Fibroblast of skin of scalp (primary cell): ENCODE measurements at places on chromosomes 3 and 15.

DNA sequence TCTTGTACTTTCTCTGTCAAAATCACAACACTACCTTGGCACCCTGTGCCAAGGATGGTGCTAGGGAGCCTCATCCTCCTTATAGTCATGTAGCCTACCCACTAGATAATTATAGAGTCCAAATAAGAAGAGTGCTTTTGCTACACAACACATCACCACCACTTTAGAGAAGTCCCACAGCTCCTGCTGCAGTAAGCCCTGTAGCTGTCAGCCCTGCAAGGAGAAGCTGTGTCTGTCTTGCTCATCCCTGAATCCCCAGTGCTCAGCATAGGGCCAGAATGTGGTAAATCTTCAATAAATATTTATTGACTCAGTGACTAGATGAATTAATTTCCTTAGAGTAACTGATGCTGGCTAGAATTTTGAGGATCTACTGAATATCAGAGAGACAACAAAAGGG, 190.8 kb downstream of the ZNF621 start:
- DNase-seq, result no peak

- no peak for DNase-seq
These were observed 200.8 kb upstream of the GADL1 start for GRCh38 chr3:31095255-31095654.

- no peak for DNase-seq
These were observed 27.9 kb downstream of the CFAP100 start for GRCh38 chr3:126422571-126423091.

GRCh38 chr15:52220937-52221660, 29.9 kb upstream of the GNB5 start:
- no peak for DNase-seq

- peak; percentile 32 for DNase-seq
These were observed 80.6 kb downstream of the ARIH1 start for GRCh38 chr15:72554471-72555425.

- DNase-seq, result peak; percentile 75
These were observed 183.3 kb downstream of the NSUN3 start for GRCh38 chr3:94246171-94246570.

GRCh38 chr15:76440441-76440840, 103.9 kb downstream of the ISL2 start:
- no peak for DNase-seq

- DNase-seq, result peak; percentile 12
These were observed 1003.9 kb upstream of the NR2F2 start for GRCh38 chr15:95326431-95327182.

- no peak for DNase-seq
These were observed 24.3 kb upstream of the FBXL22 start for GRCh38 chr15:63572749-63573464.

DNA sequence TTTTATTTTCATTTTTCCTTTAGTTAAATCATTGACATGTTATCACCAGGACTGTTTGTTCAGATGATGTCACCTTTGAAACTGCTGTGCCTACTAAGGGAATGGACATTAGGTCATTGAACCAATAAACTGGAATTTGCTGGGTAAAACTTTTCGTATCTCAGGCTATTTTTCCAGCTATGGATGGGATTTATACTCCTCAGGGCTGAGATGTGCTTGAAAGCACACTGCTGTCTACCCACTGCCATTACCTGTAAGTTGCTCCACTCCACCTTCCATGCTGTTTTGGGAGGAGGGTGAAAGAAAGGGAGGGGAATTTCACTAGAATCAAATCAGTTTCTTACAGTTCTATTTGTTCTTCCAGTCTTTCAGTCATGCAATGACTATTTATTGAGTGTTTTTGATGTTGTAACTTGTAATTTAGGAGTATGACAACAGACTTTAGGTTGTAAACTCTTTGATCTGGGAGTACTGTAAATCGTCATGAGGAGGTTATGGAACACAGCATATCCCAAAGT, 11.3 kb downstream of the EHD4 start:
- DNase-seq, result no peak

DNA sequence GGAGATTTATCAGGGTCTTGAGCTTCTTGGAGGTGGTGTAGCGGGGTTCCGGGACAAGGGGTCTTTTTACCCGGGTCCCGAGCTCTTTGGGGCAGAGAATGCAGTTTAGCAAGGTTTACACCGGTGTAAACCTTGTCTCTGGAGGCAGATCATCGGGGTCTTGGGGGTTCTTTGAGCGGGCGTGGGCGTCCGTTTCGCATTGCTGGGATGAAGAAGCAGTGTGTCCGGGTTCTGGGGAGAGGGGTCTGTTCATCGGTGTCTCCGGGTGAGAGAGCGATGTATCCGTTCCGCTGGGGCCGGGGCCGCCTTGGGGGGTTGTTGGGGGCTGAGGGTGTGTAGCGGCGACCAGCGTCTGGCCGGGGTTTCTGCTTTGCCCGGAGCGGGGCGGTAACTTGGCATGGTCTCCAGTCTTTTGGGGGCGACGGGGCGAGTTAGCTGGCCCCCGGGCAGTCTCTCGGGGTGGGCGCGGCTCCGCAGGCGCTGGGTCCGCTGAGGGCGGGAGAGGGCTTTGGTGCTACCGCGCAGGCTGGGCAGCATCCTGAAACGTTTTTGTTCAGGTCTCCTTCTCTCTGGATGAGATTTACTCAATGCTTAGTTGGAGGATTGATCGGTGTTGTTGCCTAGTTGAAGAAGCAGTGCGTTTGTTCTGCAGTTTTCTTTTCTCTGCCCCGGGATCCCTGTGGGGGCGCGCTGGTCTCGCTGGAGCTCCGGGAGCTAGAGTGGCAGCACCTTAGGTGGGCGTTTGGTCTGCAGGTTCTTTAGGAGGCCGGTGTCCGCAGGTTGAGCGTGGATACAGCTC, 843 bp downstream of the GLCE start:
- peak; percentile 20 for DNase-seq

GRCh38 chr15:47669221-47669620, 48.1 kb upstream of the SEMA6D start:
- no peak for DNase-seq

GRCh38 chr3:80350771-80351170, 583.0 kb upstream of the ROBO1 start:
- DNase-seq, result no peak

GRCh38 chr3:43707266-43707665, 16.5 kb downstream of the ABHD5 start:
- DNase-seq, result no peak

- DNase-seq, result no peak
These were observed 277.2 kb upstream of the ARHGEF26 start for GRCh38 chr3:153843994-153844393.

GRCh38 chr3:132445817-132446216, 28.5 kb downstream of the DNAJC13 start:
- peak; percentile 59 for DNase-seq

- DNase-seq, result no peak
These were observed 681 bp downstream of the TWF2 start for GRCh38 chr3:52238193-52238760.

- DNase-seq, result peak; percentile 50
These were observed 297.5 kb upstream of the LYSMD4 start for GRCh38 chr15:100030586-100031229.

GRCh38 chr15:64013179-64014062, 32.9 kb downstream of the DAPK2 start:
- no peak for DNase-seq

GRCh38 chr15:43775411-43775965, 1.3 kb downstream of the ELL3 start:
- peak; percentile 62 for DNase-seq

- no peak for DNase-seq
These were observed 39.9 kb downstream of the CLSTN2 start for GRCh38 chr3:139974809-139975425.

GRCh38 chr3:143078883-143079282, 40.7 kb upstream of the CHST2 start:
- DNase-seq, result peak; percentile 51

DNA sequence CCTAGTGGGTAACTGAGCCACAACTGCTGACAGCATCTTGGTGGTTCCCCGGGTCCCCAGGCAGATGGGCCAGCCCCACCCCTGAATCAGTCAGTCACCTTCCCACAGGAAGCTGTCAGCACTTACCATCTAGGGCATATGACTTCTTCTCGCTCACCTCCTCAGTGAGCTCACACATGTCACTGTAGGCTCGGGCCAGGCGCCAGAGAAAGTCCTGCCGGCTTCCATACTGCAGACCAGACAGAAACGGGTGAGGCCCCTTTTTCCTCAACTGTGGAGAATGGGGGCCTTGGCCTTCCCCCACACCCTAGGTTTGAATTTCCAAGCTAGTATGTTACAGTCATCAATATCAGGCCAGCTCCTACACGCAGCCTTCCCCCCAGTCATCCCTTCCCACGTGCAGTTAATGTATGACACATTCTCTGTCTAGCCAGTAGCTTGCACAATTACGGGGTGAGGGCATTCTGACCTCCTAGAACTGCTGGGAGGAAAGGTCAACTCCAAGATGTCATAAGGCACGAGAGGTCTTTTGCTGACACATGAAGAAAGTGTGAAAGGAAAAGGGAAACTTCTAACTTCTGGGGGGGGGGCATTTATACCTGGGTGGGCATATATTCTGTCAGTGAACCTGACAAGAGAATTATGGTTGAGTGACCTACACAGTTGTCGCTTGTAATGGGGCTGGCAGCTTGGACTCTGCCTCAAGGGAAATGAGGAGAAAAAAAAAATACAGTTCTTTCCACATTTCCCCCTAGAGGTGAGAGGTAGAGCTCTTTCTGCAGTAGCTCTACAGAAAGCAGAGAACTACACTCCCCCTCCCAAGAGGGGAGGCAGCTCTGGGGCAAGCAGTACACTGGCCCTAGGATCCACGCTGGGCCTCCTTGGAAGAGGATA, 10.9 kb downstream of the RMDN3 start:
- DNase-seq, result peak; percentile 58

- no peak for DNase-seq
These were observed 699 bp downstream of the MEGF11 start for GRCh38 chr15:66252685-66253417.

GRCh38 chr3:193963808-193964516, 172.0 kb upstream of the HES1 start:
- DNase-seq, result no peak

GRCh38 chr15:58447271-58448010, 15.7 kb downstream of the LIPC start:
- DNase-seq, result peak; percentile 94

DNA sequence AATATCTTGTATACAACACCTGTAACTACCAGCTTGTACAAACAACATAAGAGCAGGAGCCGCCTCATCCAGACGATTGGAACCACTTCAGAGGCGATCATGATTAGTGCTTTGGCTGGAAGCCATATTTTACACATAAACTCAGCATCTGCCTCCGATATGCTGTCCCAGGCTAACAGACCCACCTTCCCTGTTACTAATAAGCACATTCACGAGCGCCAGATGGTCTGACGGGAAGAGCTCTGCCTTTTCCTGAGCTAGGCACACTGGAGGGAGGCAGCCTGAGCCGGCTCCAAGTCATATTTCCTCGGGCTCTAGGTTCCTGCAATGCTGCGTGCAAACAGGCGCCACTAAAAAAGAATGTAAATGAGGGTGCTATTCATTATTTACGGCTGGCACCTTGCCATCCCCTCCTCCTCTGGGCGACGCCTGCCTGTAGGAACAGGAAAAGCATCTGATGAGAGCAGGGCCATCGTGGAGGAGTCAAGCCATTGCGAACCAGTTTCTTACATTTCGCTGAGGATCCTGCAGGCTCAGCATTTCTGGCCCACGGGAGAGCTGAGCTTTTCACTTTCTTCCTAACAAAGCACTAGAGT, 98.2 kb downstream of the ANXA2 start:
- DNase-seq, result peak; percentile 46

- no peak for DNase-seq
These were observed 29.1 kb upstream of the SRGAP3 start for GRCh38 chr3:9278498-9278897.

DNA sequence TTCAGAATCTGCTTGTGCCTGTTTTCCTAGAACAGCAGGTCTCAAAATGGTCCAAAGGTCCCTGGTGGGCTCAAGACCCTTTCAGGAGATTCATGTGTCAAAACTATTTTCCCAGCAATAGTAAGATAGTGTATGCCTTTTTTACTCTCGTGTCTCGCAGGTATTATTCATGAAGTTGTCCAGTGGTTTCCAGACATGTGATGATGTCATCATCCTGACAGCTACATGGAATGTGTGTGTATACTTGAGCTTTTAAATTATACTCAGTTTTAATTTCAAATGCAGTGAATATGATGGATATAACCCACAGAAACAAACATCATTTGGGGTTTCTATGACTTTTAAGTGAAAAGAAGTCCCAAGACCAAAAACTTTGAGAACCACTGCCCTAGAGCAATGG, 288.6 kb downstream of the NTRK3 start:
- DNase-seq, result peak; percentile 40

GRCh38 chr3:143883151-143883550, 34.9 kb upstream of the SLC9A9 start:
- DNase-seq, result no peak

GRCh38 chr15:58355973-58356372, 75.8 kb upstream of the LIPC start:
- DNase-seq, result no peak

DNA sequence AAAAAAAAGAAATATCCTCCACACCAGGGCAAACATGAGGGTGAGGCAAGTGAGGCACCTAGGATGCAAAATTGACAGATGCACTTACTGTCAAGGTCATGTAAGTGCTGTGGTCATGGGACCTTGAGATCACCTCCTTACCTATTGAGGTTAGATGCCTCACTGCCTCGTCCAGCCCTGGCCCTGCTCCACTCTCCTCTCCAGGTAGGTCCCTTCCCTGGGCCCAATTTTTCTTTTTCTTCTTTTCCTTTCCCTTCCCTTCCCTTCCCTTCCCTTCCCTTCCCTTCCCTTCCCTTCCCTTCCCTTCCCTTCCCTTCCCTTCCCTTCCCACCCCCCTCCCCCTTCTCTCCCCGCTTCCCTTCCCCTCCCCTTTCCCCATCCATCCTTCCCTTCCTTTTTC, 71.1 kb upstream of the DLG1 start:
- no peak for DNase-seq

GRCh38 chr3:187740421-187741399, 4.6 kb downstream of the BCL6 start:
- peak; percentile 74 for DNase-seq

GRCh38 chr3:13533885-13534301, 15.0 kb upstream of the FBLN2 start:
- no peak for DNase-seq

GRCh38 chr3:39721076-39721475, 88.3 kb upstream of the MYRIP start:
- peak; percentile 30 for DNase-seq

GRCh38 chr3:184742676-184743135, 30.8 kb upstream of the MAGEF1 start:
- DNase-seq, result no peak

DNA sequence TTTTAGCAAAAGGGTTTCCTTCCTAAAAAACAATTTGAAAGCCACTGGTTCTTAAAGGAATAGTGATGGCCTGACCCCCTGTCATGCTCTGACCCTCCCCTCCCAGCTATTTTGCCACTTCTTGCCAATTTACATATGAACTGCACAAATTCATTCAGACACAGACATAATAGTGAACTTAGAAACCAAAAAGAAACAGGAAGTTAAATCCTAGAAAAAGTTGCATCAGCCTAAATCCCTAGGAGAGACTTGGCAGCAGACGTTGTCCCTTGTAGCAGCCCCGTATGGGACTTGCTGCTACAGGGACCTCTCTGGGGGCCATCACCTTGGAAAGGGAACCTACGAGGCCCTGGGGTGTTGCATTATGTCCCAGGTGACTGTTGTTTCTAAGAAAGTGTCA, 14.3 kb upstream of the PDE8A start:
- DNase-seq, result peak; percentile 43

- DNase-seq, result no peak
These were observed 29.7 kb downstream of the STOML1 start for GRCh38 chr15:73962433-73962832.
